Left hindlimb (tissue), 1 donor: ENCODE measurements at places on chromosomes 5 and 9.

DNA sequence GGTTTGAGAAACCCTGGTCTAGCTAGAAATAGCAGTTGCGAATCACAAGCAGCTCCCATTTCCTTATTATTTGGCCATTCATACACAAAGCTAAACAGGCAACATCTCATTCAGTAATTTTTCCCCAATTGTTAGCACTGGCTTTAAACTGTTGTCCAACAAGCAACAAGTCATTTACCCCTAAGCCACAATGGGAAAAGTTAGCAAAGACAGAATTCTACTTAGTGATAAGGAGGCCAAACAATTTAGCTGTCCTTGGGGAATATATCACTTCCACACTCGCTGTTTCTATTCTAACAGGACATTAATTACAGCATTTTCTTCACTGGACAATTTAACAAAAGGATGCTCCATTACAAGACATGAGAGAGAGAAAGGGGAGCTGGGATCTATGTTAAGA is 2.8 kb downstream of the MYO10 start:
- no peak for DNase-seq

GRCh38 chr9:4964540-4964939 is 20.5 kb upstream of the JAK2 start:
- no peak for DNase-seq

DNA sequence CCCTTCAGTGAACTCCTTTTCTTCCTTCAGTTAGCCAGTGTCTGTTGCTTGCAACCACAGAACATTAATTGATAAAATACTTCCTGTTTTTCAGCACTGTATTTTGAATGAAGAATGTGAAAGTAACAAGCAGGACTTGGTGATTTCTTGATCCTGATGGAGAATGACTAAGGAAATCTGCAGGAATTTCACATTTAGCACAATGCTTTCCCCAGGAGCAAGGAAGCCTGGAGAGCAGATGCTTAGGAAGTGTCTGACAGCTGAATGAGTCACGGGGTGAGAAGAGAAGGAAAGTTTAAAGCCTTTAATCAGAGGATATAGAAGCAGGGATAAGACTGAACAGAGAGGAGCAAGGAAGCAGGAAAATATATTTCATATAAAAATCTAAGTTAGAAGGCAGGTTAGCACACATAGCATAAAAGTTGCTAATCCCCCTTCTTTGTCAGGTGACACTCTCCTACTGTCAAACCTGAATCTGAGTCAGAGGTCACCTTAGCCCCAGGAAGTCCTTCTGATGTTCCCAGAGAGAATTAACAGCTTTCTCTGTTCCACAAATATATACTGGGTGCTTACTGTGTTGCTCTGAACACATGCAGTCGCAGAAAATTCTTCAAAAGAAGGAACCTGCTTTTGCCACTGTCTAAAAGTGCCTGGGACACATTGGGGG is 59.7 kb downstream of the GNA14 start:
- DNase-seq = no peak

- DNase-seq = no peak
Observed at GRCh38 chr9:108444400-108445358, 411.1 kb downstream of the ACTL7B start.

DNA sequence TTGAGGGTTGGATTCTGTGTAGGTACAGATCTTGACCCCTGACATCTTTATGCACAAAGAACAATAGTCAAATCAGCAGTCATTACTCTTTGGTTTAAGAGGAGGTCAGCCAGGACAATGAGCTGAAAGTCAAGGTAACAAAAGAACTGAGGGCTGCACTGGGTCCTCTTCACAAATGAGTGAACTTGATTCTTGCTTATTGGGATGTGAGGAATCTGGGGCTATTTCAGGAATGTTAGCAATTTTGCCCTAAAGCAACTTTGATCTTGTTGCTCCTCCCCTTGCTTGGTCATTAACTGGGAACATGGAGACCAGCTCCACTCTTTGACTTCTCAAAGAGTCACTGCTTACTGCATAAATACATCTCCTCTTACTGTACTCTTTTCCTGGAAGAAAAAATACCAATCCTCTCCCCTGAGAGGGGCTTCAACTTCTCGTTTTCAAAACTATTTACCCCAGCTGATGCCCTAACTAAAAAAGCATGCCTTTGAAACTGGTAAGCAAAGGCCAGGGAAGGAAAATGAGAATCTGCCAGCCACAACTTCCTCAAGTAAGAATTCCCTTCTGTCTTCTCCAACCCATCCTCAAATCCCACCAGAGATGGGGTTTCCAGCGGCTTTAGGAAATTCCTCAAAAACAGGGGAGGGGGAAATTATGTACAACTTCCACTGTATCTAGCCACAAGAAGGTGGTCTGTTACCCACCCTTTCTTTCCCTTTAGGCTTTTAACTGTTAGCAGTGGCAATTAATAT is 368.3 kb downstream of the ENC1 start:
- no peak for DNase-seq

DNA sequence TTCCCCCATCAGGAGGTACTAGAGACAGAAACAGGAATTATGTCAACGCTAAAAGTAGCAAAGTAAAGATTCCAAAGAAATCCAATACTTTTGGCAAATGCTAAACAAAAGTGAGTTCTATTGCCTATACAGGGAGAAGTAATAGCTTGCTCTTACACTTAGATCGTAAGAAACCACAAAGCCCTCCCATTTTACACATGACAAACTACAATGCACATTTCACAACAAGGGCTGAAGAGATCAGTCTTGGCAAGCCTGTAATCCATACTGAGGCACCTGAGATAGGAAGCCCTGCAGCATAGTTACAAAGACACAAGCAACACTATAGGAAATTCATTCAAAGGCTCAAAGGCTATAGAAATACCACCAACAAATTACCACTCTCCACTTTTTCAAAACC is 7.7 kb downstream of the HNRNPK start:
- DNase-seq = no peak

- DNase-seq = no peak
Observed at GRCh38 chr5:144742361-144742760, 571.7 kb downstream of the KCTD16 start.

GRCh38 chr5:68046445-68046844 is 169.1 kb upstream of the PIK3R1 start:
- DNase-seq = no peak

DNA sequence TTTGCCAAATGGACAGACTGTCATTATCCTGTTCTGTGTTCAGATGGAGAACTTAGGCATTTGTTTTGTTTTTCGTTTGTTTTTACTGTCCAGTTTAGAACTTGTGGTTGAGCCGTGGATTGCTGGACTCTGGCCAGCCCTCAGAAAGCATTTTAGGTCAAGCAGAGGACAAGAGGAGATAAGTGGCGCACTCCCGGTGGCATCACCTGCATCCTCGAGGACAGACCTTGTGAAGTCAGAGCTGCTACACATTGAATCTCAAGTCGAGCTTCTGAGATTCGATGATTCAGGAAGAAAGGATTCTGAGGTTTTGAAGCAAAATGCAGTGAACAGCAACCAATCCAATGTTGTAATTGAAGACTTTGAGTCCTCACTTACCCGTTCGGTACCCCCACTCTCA is 8.9 kb downstream of the MTRR start:
- DNase-seq = no peak

- no peak for DNase-seq
Observed at GRCh38 chr9:121067640-121068039, 7.1 kb upstream of the CNTRL start.

GRCh38 chr9:114856215-114856941 is 50.5 kb upstream of the TNFSF15 start:
- DNase-seq = no peak
